ENCODE measurements at places on chromosomes 4 and X.
A peak's percentile ranks its signal among the peaks of the same experiment; 100 is the strongest.

DNA sequence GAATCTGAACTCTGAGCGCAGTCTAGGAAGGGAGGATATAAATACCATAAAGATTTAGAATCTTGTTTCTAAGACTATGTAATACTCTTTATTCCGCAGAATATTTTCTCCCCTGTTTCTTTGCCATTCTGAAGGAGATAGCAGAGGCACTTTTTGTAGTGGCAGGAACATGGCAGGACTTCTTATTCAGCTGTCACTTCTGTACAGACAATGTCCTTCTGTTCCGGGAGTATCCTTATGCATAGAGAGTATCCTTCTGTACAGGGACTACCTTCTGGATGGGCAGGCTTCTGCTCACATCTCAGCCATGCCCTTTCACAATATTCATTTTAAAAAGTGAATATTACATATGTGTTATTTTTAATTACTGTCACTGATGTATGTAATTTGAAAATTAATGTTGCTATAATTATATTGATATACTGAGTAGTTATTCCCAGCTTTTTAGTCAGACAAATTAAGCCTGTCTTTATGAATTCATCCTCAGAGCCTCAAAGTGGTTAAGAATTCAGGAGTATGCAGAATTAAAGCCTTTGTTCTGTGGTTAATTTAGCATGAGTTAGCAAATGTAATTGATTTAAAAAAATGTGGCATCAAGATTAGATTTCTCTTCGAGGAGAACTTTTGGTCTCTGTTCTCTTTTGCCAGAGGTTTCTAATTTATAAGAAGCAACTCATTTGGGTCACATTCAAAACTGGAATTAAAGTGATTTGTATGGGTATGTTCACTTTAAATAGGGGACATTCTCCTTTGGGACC lies 174.4 kb downstream of the FHIP1A start:
- no peak for DNase-seq

DNA sequence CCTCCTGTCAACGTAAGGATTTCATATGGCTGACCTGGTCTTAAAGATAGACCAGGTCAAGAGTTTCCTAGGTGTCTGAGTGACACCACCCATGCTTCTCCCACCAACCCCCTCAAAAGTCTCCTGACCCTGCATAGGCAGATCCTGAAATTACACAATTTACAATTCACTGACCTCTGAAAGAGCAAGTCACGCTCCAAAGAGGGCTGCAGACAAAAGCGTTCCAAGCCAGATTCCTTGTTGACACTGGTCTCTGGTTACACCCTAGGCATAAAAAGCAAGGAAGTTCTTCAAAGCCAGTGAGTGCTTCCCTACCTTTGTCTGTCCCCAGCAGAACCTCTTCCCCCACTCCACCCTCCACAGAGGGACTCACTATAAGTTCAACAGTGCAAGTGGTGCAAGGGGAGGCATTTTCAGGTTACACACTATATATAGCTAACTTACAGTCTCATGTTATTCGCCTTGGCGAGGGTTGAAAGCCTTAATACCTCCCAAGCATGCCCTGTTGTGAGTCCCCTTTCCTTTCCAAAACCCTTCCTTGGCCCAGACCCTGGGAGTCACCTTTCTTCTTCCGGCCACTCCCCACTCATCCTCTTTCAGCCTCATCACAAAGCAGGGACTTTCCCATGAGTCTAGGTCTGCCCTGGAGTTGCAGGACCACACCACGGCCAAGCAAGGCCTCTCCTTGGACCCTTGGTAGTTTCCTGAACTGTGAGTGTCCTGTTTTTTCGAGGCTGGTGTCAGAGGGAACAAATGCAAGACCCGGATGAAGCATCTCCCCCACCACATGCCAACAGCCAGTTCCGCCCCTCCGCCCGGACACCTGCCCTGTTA lies 58.0 kb upstream of the KLF3 start:
- DNase-seq = no peak

DNA sequence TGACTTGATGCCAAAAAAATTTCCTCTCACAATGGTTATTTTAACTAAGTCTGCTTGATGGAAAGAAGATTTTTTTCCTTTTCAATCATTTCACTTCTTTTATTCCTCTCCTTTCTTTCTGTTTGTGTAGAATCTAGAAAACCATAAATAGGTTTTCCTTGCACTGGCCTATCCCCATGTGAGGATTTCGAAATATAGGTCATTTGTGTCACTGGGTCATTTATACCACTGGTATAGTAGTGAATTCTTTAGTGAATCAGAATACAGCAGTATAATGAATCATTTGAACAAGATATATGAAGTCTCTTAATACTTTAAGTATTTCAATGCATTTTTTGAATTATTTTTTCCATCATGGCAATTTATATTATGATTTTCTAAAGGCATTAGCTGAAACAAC lies 26.6 kb downstream of the PCDH7 start:
- no peak for DNase-seq

GRCh38 chrX:1581132-1581531 lies 10.3 kb upstream of the AKAP17A start:
- DNase-seq = peak; percentile 80

DNA sequence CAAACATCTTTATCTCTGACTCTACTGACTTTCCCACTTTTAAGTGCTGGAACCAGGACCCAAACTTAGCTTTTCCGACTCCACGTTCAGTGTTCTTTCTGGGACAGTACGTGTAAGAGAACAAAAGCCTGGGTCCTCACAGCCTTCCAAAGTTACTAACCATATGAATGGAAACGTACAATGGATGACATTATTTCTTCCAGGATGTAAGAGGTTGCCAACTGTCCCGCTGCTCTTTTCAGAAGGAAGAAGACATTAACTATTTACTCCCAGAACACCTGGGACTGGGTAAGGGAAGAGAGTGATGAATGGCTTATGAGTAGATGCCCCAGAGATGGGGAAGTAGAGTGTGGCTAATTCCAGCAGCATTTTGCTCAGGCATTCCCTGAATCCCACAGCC lies 114.7 kb downstream of the TRAPPC11 start:
- DNase-seq = no peak

DNA sequence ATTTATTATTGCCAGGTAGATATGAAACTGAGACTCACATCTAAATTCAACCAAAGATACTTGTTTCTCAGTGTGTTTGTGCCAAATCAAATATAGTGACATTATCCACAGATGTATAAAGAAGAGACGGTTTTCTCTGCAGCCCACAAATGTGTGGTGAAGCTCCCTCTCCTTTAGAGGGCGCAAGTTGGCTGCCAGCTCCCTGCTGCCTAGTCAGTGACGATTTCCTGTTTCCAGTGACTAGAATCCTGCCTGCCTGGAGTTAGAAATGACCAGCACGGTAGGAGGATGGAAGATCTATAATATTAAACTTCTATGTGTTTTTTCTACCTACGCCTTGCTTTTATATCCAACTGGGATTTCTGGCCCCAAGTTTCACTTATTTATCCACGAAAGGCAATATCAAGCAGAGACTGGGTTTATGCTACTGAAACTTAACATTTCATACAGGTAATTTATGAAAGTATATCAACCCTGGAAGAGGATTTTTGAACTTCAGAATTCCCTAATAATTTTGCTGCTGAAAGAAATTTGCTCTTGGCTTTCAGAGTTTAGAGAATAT lies 1793.7 kb upstream of the TENM3 start:
- DNase-seq = no peak

DNA sequence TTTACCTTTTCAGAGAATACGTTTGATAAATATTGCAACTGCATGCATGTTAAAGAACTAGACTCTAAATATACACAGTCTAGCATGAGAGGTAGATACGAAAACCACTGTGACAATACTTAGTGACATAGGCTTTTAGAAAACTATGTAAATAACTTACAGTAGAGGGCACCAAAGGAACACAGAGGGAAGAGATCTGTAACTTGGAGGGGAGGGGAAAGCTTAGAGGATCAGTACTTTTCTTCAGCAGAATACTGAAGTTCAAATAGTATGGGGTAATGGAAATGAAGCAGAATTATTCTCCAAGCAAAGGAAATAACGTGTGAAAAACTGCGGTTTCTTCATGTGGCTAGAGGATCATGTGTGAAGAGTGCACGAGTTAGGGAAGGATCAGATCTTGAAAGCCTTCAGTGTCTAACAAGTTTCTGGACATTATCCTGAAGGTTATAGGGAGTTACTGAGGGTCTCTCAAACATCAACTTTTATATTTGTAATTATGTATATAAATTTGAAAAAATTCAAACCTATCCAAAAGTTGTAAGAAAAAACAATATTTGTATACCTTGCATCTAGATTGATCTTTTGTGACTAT lies 264.3 kb downstream of the NPFFR2 start:
- DNase-seq = no peak

DNA sequence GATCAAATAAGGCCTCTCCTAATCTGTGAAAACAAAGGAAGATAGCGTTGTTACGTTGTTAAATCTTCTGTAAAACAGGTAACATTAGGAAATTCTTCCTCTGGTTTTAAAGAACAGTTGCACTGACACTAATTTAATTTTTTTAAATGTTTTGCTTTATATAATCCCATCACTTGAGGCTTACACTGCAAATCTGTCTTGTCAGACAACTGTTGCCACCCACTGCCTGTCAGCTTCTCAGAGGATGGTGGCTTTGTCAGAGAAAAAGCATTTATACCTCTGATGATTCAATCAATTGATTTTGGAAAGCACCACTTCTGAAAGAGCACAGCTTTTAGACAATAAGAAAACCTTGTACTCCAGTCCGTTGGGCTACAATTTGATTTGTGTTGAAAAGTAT lies 799.1 kb downstream of the FSTL5 start:
- no peak for DNase-seq

DNA sequence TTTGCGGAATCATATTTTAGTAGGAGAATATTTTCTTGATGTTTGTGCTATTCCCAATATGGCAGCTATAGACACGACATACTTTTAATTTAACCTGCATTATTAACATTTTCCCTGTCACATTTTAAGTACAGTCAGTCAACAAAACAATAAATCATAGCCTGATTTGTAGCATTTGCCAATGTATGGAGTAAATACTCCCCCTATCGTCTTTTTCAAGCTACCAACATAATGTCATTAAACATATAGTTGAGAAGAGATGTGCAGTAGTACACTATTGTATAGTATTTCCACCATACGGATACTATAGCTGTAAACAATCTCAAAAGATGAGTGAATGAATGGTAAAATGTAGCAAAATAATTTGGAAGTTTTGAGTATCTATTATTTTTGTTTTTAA lies 303.7 kb upstream of the MAGEB2 start:
- no peak for DNase-seq

DNA sequence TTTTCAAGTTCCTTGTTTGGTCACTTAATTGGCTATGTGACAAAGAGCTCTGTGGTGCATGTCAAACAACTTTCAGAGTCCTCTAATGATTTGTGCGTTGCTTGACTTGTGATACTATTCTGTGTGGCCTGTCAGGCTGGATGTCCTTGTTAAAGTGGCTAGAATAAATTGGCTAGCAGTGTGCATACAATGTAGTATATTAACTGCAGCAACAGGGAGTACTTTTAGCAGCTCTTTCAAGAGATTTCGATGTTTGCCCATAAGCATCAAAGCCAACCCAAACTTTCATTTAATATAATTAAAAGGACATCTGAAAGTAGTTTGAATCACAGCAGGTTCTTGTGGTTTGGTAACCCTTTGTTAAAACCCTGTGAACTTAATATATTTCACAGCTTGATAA lies 718.9 kb downstream of the ADGRL3 start:
- no peak for DNase-seq

DNA sequence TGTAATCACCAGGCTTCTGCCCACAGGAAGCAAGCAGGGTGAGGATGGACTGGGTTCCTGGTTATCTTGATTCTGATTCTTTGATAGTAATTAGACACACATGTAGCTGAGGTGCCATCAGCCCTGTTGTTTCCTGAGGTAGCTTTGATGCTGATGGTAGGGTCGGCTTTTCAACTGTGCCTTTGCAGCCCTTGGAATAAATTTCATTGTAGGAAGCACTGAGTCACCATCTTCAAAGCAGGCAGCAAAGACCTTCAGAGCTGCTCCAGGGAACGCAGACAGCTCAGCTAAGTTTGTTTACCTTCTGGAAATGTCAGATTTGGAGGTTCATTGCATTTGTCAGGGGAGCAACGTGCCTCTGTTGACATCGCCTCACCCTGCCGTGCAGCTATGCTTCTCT lies 135.4 kb downstream of the ASMT start:
- DNase-seq = no peak

DNA sequence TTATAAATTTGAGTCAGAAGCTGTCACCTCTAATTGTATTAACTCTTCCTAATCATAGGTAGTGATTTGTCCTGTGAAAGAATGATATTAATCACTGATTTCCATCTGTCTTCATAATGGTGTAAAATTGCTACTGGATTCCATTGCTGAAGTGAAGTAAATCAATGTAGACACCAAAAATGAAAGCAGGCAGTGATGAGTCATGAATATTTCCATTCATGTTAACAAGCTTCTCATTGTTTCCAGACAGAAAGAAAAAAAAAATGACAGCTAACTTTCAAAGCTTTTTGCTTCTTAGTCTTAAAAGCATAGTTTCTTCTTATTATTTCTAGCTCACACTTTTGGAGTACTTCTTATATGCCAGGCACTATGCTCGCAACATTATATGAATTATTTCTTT lies 21.5 kb downstream of the FAM114A1 start:
- no peak for DNase-seq

DNA sequence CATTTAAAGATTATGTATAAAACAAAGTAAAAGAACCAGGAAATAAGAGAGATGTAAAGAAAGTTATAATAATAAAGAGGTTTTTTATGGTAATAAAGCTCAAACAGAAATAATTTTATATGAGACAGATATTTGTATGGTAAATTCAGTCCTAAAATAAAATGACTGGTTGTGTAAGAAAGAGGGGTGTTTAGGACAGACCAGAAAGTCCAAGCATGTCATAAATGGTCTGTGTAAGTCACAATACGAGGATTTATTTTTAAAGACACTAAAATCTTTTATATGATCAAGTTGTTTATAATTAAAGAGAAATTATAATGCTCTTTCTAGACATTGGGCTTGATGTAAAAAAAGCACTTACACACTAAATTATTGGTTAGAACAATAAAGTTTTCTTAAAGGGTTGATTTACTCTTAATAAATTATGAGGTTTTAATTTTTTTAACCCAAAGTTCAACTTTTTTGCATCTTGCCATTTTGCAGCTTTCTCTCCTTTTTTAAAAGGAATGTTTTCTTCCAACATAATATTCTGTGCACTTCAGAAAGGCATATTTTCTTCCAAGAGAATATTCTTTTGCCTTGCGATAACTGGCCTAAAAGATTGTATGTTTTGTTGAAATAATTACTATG lies 61.9 kb upstream of the TCEAL2 start:
- no peak for DNase-seq

Measured in CD4-positive, alpha-beta T cell treated with Interleukin-21 for 1 hour (primary cell).